ENCODE measurements at places on chromosomes 1 and 21.

DNA sequence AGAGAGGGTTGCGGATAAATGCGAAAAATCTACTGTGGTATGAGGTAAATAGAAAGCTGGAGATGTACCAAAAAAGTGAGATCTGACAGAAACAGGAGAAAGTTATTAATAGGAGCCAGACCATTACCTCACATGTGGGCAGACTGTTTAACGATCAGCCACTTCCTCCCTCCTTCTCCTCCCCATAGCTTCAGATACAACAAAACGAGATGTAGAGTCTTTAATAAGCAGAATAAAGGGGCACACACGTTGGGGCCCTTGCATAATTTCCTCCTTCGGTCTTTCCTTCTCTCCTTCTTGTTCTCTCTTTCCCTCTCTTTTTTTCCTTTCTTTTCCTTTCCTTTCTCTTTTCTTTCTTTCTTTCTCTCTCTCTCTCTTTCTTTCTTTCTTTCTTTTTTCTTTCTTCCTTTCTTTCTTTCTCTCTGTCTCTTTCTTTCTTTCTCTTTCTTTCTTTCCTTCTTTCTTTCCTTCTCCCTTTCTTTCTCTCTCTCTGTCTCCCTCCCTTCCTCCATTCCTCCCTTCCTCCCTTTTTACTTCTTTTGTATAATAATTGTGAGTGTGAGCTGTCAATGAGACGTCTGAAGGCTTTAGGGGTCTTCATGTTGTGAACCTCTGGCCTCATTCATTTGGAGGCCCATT is 242.1 kb downstream of the GRIK1 start:
- peak; percentile 51 for DNase-seq

DNA sequence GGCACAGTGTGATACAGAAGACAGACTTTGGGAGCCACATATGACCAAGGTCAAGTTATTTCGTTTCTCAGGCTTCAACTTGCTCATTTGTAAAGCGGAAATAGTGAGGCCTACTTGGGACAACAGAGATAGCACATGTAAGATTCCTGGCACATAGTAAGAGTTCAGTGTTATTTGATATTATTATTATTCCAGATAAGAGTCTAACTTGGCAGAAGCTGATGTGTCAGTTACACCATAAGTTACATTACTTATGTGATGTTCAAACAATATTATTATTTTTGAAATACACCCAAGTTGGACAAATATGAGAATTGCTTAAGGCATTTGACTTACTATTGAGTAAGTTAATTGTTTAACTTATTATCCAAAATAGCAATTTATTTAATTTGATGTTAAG is 10.2 kb upstream of the CYP4X1 start:
- DNase-seq = no peak

DNA sequence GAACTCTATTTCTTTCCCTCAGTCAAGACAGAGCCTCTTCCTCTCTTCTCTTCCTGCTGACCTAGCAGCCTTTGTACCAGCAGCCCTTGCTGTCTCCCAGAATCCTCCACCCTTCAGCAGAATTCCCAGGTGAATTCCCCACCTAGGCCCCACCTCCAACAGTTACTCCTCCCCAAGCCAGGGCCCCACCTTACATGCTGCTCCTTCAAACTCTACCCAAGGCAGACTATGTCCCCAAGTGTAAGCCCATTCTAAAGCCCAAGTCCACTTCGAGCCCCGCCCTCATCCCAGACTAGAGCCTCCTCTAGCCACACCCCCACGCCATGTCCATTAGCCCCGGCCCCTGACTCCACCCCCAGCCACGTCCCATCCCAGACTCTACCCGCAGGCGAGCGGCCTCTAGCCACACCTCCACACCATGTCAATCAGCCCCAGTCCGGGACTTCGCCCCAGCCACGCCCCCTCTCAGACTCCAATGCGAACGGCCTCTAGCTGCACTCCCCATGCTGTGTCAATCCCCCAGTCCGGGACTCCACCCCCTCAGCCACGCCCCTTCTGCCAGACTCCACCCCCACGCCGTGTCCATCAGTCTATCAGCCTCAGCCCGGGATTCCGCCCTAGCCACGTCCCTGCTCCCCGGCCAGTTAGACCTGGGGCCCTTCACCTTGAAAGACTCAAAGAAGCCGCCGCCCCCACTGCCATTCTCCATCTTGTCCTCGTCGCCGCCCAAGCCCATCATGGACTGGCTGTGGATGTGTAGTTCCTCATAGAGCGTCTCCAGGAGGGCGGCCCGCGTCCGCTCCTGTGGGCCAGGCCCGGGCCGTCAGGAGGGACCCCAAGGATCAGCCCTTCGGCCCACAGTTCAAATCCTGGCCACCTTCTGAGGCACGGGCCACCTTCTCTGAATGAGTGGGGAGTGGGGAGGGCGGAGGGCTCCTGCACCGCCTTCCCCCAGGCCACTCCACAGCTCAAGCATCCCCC is 61.3 kb downstream of the RAP1GAP start:
- peak; percentile 96 for DNase-seq

- DNase-seq = peak; percentile 8
Measured at GRCh38 chr1:63821091-63822005, 47.5 kb downstream of the ROR1 start.

- peak; percentile 60 for DNase-seq
Measured at GRCh38 chr1:240946926-240947325, 335.0 kb upstream of the GREM2 start.
